ENCODE measurements at places on chromosomes 1 and 21.

DNA sequence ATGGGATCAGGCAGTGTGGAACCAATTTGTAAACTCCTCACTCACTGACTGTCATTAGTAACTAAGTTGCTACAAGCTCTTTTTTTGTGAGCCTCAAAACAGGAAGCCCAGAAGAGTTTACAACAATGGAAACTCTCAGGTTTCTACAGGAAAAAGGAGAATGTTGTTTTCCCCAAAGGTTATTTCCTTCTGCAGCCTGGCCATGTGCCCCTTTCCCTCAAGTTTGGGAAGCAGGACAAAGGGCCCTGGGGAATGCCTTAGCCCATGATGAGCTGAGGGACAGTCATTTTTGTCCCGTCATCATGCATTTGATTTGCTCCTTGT is 395.9 kb downstream of the KIF26B start:
- DNase-seq = no peak

DNA sequence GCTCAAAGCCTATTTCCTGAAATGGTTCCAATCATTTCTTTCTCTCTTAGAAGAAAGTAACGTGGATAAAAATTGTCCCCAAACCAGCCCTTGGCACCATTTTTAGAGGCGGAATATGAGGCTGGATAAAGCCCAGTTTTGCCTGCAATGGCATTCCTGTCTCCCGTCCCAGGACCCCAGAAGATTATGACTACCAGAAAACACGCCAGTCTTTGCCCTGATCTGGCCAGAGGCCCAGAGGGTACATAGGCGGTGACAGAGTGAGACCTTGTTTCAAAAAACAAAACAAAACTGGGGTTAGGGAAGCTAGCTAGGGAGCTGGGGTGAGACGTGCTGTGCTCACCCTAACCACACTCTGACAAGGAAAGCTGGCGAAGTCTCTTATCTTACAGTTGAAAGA is at the start of gene AADACL4:
Gene AADACL4 (plus strand): TSS at position 301 of the 400 bp plus-strand sequence. CDS start 462 bp downstream, outside the sequence.
- DNase-seq = no peak

DNA sequence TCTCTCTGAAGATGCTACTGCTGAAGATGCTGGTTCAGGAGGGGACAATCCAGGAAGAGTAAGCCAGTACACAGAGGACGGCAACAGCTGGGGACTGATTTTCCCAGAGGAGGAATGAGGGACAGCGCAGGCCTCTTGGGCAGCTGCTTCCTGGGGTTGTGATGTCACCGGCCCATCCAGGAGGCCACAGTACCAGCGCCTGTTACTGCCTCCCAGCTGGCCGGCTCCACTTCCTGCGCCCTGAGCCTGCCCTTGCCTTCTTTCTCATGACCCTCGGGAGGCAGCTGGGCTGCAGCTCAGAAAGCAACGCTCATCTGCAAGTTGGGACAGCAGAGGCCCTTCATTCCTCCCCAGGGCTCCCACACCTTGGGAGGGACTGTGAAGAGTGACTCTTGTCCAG is 21.9 kb upstream of the ID3 start:
- no peak for DNase-seq

GRCh38 chr1:119318466-119319309 is 49.9 kb upstream of the HAO2 start:
- DNase-seq = no peak

DNA sequence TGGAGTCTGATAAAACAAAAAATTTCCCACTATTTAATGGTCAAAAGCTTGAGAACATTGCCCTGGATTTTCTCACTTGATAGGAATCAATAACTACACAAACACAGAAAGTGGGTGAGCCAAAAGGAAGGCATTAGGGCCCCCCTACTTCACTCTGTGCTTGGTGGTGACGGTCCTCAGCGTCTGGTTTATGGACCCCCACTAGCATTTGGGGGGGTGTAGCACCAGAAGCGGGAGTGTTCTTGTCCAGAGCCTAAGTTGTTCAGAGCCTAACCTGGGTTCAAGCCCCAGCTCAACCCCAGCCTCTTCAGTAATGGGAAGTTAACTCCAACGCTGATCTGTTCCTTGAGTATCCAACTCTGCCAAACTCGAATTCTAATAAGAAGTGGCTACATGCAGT is 33.1 kb downstream of the STPG1 start:
- no peak for DNase-seq

GRCh38 chr1:70767377-70767776 is 280.2 kb downstream of the PTGER3 start:
- DNase-seq = no peak

DNA sequence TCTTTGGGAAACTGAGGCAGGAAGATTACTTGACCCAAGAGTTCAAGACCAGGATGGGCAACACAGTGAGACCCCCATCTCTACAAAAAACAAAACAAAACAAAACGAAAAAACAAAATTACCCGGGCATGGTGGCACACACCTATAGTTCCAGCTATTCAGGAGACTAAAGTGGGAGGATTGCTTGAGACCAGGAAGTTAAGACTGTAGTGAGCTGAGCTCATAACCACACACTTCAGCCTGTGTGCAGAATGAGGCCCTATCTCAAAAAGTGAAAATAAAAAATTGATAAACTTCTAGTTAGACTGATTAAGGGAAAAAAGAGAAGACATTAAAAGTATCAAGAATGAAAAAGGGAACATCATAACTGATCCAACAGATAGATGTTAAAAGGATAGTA is 154.0 kb downstream of the RHOU start:
- DNase-seq = no peak

GRCh38 chr1:67784545-67785186 is 48.6 kb downstream of the GNG12 start:
- DNase-seq = no peak

DNA sequence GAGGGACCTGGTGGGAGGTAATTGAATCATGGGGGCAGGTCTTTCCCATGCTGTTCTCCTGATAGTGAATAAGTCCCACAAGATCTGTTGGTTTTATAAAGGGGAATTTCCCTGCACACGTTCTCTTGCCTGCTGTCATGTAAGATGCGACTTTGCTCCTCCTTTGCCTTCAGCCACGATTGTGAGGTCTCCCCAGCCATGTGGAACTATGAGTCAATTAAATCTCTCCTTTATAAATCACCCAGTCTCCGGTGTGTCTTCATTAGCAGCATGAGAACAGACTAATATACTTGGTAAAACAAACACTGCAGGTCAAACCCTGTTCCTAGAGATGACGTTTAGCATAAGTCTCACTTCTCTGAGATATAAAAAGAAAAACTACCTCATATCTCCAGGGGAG is 148.3 kb downstream of the MATN1 start:
- no peak for DNase-seq

GRCh38 chr21:44626262-44626661 is 631 bp upstream of the KRTAP10-9 start:
- peak; percentile 35 for DNase-seq

DNA sequence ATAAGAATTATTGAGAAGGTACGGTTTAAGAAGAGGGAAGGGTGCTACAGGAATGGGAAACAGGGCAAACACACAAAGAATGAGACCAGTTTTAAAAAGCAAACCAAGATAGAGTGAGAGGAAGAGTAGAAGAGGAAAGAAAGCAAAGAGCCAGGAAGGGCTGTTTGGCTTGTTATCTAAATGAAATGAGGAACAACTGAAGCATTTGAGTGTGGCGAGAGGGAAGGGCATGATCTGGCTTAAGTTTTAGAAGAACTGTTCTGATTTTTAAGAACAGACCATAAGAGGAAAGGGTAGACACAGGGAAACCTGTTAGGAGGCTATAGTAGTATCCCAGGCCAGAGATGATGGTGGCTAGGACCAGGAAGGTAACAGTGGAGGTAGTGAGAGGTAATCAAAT is 73.8 kb downstream of the TUT4 start:
- DNase-seq = no peak

GRCh38 chr21:18041012-18041411 is 203.6 kb upstream of the CHODL start:
- peak; percentile 23 for DNase-seq

GRCh38 chr1:176566004-176566975 is 103.3 kb downstream of the PAPPA2 start:
- no peak for DNase-seq

GRCh38 chr21:28540514-28540913 is 452.2 kb downstream of the LTN1 start:
- no peak for DNase-seq

All from CD4-positive, alpha-beta T cell treated with Interleukin-4 for 1 hour (primary cell).